ENCODE measurements at places on chromosomes 13 and 19.

DNA sequence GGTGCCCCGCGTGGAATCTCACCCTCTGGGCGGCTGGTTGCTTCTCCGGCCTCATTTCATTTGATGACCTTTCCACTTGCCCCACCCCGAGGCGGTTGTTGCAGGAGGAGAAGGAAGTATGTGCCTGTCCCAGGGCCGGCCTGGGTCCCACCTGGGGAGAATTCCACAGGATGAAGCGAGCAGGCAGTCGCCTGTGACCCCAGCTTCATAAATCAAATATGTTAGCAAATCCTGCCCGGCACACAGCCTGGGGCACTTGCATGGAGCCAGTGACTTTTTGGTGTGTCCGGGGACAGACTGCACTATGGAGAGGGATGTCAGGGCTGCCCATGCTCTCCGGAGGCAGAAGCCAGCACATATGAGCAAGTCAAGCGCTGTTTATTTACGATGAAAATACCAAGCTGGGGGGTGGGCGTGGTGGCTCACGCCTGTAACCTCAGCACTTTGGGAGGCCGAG lies 19.7 kb upstream of the ZBTB7A start:
- DNase-seq: no peak

DNA sequence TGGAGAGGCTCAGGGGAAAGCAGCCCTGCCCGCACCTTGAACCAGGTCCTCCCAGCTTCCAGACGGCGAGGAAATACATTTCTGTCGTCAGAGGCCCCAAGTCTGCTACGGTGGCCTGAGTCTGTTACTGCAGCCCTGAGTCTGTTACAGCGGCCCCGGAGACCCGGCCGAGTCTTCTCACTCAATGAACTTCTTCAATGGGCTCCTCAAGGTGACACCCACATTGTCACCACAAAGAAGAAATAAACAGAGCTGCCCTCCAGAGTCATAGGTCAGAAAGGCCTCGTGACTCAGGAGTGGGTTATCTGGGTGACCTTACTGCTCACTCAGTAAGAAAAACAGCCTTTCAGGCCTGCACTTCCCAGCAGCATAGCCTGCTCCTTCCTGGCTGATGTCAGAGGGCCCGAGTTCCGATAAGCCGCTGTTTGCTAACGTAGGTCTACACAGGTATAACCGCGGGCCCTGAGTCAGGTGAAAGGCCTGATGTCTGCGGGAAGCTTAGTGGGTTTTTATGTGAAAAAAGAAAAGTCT lies 66.9 kb upstream of the TM9SF2 start:
- DNase-seq: peak; percentile 79

GRCh38 chr19:12987781-12988180 lies 7.5 kb upstream of the NFIX start:
- no peak for DNase-seq

DNA sequence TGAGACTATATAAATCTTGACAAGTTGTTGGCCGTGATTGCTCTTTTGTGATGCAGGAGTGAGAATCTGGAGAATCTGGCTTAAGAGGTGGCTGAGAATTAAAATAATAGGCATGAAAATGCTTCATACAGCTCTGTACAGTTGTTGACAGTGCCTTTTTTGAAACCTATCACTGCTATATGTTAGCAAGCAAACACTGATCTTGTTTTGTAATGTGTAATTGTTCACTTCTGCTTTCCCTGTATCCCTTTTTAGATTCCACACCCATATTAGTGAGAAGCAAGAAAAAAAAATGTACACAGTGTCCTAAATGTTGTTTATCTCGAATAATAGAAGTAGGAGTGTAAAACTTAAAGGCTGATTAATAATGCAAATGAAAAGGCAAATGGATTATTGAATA lies 31.1 kb downstream of the ITM2B start:
- DNase-seq: no peak

GRCh38 chr13:29925457-29926097 lies 75.2 kb upstream of the UBL3 start:
- DNase-seq: no peak

DNA sequence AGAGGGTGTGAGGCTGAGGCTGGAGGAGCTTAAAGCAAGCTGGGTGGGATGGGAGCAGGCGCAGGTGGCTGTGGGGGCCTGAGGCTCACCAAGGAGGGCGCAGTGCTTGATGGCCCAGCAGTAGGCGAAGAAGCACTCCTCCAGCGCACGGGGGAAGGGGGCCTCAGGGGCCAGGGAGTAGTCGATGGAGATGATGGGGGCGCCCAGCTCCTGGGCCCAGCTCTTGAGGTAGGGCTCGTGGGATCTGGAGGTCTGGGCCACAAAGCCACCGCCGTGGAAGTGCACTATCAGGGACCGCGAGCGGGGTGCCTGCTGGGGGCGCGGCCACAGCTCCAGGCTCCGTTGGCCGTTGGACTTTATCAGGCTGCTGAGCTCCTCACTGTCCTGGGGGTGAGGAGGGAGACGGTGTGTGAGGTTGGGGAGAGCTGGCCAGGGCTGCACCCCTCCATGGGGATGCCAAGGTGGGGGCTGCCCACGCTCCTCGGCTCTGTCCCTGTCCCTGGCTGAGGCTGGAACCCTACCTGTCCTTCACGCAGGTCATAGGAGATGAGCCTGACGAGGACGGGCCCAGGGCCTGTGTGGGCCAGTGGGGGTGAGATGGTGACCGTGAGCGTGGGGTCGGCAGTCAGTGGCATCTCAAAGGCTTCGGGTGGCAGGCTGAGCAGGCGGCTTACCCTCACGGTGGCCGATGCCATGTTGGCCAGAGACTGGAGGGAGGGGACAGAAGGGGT lies 17.2 kb upstream of the CNFN start:
- DNase-seq: no peak

DNA sequence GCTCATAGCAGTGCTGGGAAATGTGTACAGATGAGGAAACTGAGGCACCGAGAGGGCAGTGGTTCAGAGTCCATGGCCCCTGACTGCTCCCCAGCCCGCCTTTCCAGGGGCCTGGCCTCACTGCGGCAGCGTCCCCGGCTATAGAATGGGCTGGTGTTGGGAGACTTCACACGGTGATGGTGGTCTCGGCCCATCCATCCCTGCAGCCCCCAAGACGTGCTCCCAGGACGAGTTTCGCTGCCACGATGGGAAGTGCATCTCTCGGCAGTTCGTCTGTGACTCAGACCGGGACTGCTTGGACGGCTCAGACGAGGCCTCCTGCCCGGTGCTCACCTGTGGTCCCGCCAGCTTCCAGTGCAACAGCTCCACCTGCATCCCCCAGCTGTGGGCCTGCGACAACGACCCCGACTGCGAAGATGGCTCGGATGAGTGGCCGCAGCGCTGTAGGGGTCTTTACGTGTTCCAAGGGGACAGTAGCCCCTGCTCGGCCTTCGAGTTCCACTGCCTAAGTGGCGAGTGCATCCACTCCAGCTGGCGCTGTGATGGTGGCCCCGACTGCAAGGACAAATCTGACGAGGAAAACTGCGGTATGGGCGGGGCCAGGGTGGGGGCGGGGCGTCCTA lies 15.9 kb downstream of the LDLR start:
- DNase-seq: no peak

GRCh38 chr13:84607261-84608013 lies 725.2 kb upstream of the SLITRK1 start:
- DNase-seq: no peak

DNA sequence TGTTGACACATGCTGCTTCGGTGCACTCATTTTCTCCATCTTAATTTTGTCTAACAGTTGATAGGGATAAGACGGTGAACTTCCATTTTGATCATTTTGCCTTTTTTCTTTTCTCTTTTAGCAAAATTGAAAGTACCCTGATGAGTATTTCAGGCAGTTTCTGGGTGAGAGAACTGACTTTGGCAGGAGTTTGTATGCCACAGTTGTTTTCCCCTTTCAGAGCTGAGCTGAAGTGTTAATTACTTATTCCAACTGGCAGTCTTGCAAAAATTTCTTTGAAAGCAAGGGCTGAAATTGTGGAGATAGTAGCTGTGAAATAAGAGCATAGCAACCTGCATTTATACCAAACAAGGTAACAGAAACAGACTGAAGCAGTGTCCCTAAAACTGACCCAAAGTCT lies 180.2 kb downstream of the SLITRK5 start:
- DNase-seq: no peak

- DNase-seq: peak; percentile 72
Observed at GRCh38 chr19:17333611-17334413, 843 bp downstream of the ANO8 start.

DNA sequence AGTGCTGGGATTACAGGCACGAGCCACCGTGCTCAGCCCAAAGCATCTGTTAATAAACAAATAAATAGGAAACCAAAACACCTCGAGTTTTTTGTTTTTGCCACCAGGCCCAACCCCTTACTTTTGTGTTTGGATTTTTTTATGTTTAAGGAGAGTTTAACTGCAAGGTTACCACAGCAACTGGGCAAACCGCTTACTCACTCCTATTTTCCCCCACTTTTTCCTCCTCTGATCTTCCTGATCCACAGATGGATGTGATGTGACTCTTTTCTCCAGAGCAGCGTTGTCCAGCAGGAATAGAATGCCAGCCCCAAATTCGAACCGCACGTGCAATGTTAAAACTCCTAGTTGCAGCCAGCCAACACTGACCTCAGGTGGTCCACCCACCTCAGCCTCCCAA lies 2.1 kb upstream of the PNMA8B start:
- no peak for DNase-seq

DNA sequence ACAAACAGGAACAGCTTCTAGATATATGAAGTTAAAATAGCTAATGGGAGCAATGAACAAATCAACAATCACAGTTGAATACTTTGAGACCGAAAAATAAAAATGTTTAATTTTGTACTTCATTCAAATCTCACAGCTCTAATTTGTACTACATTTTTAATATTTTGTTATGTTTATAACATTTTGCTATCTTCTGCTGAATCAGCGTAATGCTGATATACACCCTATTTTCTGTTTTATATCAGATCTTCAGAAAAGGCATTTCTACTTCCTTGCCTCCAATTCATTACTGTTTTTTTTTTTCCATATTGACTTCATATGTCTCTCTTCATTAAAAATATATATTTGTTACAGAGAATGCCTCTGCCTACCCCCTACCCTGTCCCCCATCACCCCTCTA lies 27.9 kb upstream of the GPR183 start:
- DNase-seq: no peak

DNA sequence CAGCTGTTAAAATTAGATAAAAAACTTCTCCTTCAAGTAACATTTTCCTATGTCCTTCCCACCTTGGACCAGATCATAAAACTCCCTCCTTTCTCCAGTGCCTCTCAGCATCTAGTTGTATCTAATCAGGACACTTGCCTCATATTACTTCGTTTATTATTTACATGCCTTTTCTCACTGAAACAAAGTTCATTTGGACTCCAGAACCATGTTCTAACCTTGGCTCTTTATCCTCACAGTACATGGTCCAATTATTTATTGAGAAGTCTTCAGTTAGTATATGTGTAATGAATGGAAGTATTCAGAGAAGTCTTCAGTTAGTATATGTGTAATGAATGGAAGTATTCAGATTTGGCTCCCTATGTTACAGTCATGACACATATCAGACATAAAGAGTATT lies 342.7 kb downstream of the OXGR1 start:
- no peak for DNase-seq

DNA sequence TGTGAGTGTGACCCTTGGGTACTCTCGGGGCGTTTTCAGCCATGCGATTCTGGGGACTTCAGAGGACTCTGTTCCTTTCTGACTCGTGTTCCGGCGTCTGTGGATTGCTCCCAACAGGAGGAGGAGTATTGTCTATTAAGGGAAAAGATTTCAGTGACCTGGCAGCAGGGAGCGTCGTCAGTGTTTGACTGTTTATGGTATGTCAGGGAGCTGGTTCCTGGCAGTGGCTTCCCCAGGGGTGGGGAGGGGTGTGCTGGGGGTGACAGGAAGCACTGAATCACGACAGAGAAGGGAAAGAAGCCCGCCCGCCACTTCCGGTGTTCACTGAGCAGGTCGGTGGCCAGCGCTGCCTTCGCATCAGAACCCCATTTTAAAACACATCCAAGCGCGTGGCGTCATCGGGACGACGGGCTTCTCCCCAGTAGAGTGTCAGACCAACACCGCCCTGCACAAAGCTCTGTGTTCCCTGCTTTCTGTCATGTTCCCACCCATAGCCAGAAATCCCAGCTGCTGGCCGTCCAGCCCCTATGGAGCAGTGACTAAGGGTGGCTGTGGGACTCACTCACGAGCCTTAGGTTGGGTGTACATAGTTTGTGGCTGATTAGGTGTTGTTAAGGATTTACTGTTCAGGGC lies 33.8 kb downstream of the COL4A2 start:
- DNase-seq: peak; percentile 37

GRCh38 chr19:46902402-46902766 lies 41.6 kb downstream of the ARHGAP35 start:
- DNase-seq: no peak

GRCh38 chr13:98222816-98223215 lies 45.7 kb upstream of the RNF113B start:
- DNase-seq: no peak

DNA sequence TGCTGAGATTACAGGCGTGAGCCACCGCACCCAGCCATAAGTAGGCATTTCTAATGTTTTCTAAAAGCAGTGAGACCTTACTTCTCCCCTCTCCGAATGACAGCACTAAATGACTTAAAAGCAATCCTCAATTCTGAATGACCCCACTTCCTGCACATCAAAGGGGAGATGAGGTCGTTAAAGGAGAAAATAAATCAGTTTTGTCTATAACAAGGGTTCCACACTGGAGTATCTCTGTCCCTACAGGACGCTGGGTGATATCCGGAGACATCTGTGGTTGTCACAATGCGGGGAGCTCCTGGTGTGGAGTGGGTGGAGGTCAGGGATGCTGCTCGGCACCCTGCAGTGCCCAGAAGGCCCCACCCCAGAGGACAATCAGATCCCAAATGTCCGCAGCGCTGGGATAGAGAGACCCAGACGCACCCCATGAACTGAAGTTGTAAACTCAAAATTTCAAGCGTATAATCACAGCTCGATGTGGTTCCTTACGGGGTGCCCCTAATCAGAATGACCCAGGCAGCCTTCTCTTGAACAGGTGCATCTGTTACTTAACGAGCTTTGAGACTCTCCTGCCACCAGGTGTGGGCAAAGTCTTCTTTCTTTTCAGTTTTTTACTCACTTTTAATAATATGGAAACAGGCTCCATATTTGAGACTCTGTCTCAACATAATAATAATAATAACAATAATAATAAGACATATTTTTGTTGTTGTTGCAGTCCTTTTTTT lies 2.9 kb downstream of the GNG7 start:
- DNase-seq: no peak

DNA sequence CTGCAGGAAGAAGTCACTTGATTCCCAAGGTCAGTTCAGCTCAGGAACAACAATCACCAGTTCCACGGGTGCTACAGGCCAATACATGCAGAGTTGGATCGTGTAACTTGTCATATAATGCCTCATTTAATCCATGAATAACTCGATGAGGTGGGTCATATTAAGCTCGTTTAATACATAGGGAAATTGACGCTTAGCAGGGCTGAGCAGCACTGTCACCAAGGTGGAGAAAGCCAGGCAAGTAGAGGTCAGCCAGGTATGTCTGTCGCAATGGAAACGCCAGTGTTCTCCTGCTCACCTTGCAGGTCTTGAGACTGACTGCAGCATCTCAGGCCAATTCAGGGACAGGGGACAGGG lies 52.3 kb downstream of the CCDC70 start:
- DNase-seq: no peak

GRCh38 chr19:49682274-49682673 lies 5.2 kb downstream of the PRMT1 start:
- DNase-seq: no peak

Measured in stimulated activated naive CD8-positive, alpha-beta T cell treated with anti-CD3 and anti-CD28 coated beads, Interleukin-15, amount 100 ng/mL, for 72 hours (primary cell).